ENCODE measurements at places on chromosomes 1 and 21.

GRCh38 chr1:98887507-98887906 lies 117.2 kb downstream of the PLPPR5 start:
- no peak for DNase-seq

DNA sequence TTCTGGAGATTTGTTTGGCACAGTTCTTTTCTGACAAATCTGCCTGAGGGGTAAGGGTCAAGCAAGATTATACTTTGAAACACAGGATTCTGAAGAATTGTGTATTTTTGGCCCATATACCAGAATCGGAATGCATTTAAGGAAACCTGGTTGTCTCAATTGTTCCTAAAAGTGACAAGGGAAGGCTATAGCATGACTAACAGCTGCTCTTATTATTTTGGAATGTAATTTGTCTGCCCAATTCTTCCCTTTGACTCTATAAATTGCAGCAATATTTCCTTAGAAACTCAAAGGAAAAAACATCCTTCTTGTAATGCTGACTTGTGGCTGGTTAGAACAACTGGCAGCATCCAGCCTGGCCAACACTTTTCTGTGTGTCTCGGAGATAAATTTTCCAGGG lies 15.8 kb upstream of the VCAM1 start:
- DNase-seq: no peak

DNA sequence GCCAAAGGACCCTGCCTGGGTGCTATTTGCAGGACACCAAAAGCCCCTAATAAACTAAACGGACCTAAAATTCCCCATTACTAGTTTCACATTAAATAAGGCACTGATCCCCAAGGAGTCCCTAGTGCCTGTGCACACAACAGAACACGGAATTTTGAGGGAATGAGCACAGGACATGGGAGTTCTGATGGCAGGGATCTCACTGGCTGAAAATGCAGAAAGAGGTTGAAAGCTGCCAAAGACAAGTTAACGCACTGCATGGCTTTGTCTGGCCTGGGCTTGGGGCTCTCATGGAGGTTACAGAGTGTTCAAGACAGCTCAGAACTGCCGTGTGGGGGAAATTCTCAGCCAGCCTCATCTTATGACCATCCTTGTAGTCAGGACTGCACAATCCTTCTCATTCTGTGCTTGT lies 15.6 kb upstream of the ATP1B1 start:
- DNase-seq: no peak

GRCh38 chr1:85339089-85339488 lies 62.7 kb upstream of the BCL10 start:
- no peak for DNase-seq

DNA sequence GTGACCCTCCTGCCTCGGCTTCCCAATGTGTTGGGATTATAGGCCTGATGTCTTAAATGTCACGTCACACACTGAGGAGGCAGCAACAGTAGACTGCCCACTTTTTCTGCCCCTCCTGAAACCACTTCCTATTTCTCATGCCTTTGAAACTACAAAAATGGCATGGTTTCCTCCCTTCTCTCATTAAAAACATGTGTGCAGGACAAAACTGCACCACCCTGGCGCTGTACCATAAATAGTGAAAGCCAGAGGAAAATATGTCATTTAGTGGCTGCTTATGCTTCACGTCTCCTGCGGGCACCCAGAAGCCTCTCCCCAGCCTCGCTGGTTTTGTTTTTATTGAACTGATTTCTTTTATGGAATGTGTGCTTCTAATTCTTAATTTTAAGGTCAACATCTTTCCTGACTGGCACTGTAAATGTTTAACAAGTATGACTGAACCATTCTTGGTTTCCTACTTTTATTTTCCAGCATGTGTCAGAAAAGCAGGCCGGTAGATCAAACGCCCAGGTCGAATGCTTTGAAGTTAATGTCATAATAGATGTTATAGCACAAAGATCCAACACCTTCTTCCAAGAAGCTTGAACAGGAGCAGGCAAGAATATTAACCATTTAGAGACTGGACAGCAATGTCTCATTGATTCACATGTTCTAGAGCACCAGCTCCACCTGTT lies 59.6 kb upstream of the C1orf87 start:
- no peak for DNase-seq

DNA sequence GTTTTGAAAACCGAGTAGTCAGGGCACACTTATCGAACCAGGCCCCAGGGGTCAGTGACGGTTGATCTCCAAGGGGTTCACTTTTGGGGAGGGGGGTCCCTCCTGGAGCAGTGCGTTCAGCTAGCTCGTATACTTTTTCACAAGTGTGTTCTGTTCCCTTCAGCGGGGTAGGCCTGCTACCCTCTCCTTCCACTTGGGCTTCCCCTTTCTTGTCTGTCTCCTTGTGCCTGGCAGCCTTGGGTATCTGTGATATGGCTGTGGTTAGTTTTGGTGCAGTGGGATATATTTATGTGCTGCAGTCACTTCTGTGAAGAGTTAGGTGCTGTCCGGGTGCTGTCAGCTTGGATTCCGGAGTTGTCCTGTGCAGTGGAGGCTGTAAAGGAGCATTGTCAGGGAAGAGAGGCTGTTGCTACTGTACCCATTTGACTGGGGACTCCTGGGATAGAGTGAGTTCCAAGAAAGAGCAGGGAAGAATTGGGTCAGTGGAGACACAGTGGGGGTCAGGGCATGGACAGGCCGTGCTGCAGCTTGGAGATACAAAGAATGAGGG lies 29.7 kb downstream of the ADARB1 start:
- DNase-seq: no peak

DNA sequence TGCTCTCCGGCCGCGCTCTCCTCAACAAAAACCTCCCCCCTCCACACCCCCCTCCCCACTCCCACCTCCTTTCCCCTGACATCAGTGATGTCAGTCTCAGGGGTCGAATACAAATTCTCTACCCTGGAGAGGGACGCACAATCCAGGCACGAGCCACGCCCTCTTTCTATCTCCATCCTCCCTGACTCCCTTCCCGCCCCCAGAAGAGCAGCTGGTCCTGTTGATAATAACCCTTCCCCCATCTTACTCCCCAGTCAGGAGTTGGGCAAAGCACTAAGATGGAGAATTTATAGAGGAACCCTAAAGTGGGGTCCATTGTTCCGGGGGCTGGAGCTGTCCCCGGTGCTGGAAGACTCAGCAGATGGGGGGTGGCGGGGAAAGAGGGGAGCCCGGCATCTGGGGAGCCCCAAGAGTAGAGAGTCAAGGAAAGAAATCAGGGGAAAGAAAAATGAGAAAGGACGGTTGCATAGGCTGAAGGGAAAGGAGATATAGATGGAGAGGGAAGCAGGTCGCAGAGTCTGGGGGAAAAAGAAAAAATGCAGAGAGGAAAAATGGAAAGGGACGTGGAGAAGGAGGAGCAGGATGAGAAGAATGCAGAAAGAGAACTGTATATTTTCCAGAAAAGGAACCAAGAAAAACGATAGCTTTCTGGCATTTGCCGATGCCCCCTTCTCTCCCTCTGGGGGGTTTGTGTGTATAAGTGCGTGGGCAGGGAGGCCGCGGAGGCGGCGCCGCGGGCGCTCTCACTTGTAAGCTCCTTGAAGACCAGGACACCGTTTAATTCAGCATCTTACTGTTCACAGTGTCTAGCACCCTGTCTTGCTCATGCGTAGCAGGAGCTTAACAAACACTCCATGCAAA lies at the start of gene CELF3:
TSS of gene CELF3 (minus strand) at position 33 of the 861 bp plus-strand sequence. CDS start 783 bp downstream, outside the sequence.
- DNase-seq: peak; percentile 87

- DNase-seq: no peak
Measured at GRCh38 chr21:34877485-34878128, 171.5 kb downstream of the RUNX1 start.
